ENCODE measurements at places on chromosomes 12 and 14.

DNA sequence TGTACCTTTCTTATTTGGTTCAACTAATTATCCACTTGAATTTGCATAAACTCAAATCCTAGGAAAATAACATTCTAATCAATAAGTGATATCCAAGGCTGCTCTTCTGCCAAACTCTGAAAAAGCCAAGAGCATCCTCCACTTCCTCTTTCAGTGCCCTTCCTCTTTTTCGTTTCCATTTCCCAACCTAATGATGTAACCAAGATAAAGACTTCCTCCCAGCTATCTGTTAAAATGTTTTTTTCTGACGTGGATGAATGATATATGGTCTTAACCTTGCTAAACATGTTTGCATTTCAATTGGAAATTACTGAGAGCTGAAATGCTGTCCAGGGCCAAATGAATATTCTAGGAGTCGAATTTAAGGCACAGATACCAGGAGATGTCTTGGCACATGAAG, 459.5 kb upstream of the PDE3A start:
- DNase-seq, result no peak

DNA sequence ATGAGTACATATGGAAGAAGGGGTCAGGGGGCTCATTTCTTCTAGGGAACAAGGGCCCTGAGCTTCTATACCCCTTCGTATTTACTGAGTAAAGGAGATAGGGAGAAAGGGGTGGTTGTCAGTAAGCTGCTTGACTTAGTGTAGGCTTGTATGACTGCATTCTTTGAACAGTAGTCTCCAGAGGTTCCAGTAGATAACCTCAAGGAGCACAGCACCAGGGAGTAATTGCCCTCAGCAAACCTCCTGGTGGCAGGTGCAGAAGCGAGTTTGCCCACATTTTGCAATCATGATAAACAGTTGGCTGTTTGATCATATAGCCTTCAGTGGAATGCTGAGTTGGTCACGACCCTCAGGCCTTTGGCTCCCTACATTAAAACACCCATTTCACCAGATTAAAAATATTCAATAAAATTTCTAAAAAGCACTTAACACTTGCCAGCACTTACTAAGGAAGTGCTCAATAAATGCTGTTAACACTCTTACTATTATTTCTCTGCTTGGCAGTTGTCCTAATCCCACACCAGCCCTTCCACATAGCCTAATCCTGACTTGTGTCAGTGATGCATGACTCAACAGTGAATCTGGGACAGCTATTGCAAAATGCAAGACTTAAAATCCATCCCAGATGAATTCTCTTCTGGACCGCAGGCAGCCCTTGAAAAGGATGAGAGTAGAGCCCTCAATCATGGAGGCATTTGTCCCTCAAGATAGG, 3.7 kb upstream of the DHRS4L2 start:
- DNase-seq, result no peak

GRCh38 chr12:53466640-53467039, 14.7 kb downstream of the PCBP2 start:
- DNase-seq, result no peak

GRCh38 chr12:76878099-76878898, 520 bp downstream of the CSRP2 start:
- peak; percentile 12 for DNase-seq

- peak; percentile 74 for DNase-seq
Observed at GRCh38 chr12:51980051-51980808, 26.5 kb upstream of the TAMALIN start.

GRCh38 chr14:70045844-70046535, 142.8 kb downstream of the SLC8A3 start:
- DNase-seq, result peak; percentile 40

DNA sequence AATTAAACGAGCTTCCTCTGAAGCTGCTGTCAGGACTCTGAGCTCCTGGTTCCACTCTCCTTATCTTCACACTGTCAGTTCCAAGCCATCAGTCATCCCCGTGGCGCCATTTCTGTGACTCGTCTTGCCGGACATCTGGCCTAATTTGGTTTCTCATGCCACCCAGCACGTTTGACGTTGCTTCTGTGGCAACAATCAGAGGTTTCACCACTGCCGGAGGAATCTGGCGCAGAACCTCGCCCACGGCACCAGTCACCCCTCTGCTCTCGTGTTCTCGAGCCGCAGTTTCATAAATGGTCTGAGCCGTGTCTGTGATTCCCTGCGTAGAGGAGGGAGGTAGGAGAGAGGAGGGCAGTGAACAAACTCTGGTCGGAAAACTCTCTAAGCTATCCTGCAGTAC, 29.7 kb downstream of the BDKRB1 start:
- no peak for DNase-seq

DNA sequence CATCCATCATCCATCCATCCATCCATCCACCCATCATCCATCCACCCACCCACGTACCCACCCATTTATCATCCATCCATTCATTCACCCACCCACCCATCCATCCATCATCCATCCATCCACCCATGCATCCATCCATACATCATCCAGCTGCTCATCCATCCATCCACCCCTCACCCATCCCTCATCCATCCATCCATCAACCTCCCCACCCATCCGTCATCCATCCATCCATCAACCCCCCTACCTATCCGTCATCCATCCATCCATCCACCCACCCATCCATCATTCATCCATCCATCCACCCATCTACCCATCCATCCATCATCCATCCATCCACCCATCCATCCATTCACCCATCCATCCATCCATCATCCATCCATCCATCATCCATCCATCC, 306.2 kb upstream of the SFSWAP start:
- no peak for DNase-seq

- no peak for DNase-seq
Observed at GRCh38 chr12:107397890-107398500, 287.6 kb upstream of the PWP1 start.

GRCh38 chr14:75375983-75376382, 51.8 kb upstream of the JDP2 start:
- peak; percentile 33 for DNase-seq

- no peak for DNase-seq
Observed at GRCh38 chr14:90518069-90518940, 121.5 kb downstream of the CALM1 start.

DNA sequence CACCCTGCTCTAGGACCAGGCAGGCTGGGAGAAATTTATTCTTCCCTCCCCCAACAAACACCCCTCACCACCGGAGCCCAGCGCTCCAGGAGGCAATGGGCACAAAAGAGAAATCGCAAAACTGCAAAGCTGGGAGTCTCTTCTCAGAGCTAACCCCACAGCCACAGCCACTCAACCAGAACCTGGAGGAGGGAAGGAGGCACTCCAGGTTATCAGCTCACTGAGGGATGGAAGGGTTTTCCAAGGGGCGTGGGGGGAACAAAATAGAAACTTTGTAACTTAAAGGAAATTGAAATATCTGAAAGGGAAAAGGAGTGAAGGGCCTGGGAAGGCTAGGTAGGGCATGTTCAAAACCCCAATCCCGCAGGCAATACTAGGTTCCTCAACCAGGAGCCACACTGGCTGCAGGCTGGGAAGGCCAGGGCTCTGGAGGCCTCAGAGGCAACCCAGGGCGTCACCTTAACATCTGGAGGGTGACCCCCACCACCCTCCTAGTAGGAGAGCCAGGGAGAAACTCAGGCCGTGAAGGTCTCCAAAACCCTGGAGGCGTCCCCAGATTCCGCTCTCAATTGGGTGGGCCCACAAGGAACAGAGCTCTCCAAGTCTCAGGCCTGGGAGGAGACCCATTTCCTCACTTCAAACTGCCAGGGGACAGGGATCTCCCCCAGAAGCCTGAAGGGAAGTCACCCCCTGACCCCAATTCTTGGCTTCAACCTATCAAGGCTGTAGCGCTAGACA, 3.2 kb downstream of the KDM2B start:
- DNase-seq, result no peak

GRCh38 chr14:58656671-58657411, 19.1 kb downstream of the DACT1 start:
- no peak for DNase-seq

Measured in activated CD4-positive, alpha-beta T cell treated with anti-CD3 and anti-CD28 coated beads for 48 hours (primary cell).